ENCODE measurements at places on chromosomes 13 and 19. TPM values are rescaled to one million over a fixed set of nuclear protein-coding genes. Genes with fewer than 3 reads are reported as not detected.

Gene CGB1
- not detected for total RNA-seq

Gene VSTM2B
- not detected for total RNA-seq

GRCh38 chr19:55379174-55379573, 2.5 kb downstream of the TMEM190 start:
- no peak overlapping the region for H3K27ac ChIP-seq
- H3K4me1 ChIP-seq, result peaks cover 6% of the 10 kb centered on the region
- no peak overlapping the region for H3K4me3 ChIP-seq
- no peaks in the 10 kb centered on the region for H3K27me3 ChIP-seq
- no peaks in the 10 kb centered on the region for H3K36me3 ChIP-seq
- DNase-seq, result no peak

- no peak for DNase-seq
- H3K36me3 ChIP-seq, result no peaks in the 10 kb centered on the region
- H3K4me1 ChIP-seq, result no peaks in the 10 kb centered on the region
- no peaks in the 10 kb centered on the region for H3K27me3 ChIP-seq
- no peak overlapping the region for H3K27ac ChIP-seq
These were observed 471.0 kb downstream of the COG6 start for GRCh38 chr13:40126306-40127085.

DNA sequence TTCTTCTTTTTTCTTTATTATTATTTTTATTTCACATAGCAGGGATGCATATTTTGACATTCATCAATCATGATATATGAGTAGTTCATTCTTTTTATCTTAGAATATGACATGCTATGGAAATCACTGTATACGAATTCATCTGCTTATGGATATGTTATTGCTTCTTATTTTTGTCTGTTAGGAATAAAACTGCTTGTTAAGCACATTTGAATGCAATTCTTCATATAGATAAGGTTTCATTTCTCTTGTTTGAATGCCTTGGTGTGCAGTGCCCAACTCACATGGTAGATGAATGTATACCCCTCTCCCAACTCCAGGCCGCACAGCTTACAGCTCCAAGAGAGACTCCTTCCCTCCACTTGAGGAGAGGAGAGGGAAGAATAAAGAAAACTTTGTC, 11.3 kb downstream of the ZNF776 start:
- H3K4me1 ChIP-seq, result no peaks in the 10 kb centered on the region
- peaks cover 61% of the 10 kb centered on the region for H3K36me3 ChIP-seq
- H3K27ac ChIP-seq, result no peak overlapping the region
- no peak for DNase-seq
- H3K27me3 ChIP-seq, result no peaks in the 10 kb centered on the region

DNA sequence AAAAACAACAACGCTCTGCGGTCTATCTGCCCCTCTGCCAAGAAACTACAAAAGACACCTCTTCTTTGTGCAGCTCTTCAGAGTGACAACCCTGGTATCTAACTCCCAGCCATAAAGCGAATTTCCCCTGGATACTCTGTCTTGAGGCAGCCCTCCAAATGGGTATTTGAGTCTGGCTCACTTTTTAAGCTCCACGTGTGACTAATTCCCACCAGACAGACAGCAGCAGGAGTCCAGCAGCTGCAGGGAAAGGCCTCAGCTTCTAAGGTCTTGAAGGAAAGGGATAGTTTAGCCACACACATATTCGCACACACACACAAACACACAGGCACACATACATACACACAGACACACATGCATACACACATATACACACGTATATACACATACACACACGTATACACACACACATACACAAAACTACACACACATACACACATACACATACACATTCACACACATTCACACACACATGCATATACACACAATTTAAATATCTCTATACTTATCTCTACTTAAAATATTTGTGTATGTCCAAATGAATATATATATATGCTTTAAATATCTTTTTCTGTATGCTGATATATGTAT, 188.8 kb downstream of the TSHZ3 start:
- no peaks in the 10 kb centered on the region for H3K36me3 ChIP-seq
- no peak overlapping the region for H3K27ac ChIP-seq
- DNase-seq, result no peak

DNA sequence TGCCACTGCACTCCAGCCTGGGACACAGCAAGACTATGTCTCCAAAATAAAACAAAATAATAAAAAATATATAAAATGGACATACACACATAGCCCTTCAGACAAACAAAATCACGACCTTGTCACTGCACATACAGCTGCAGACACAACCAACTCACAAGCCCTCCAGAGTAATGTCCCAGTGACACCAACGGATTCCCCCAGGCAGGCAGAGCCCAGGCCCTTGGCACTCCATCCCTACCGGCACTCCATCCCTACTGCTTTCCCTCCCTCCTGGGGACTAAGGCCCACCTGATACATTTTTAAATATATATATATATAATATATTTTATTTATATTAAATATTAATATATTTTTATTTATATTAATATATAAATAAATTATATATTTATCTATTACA, 18.5 kb downstream of the ZNF101 start:
- no peak for DNase-seq
- no peak overlapping the region for H3K4me3 ChIP-seq
- no peak overlapping the region for H3K27ac ChIP-seq
- no peaks in the 10 kb centered on the region for H3K4me1 ChIP-seq

DNA sequence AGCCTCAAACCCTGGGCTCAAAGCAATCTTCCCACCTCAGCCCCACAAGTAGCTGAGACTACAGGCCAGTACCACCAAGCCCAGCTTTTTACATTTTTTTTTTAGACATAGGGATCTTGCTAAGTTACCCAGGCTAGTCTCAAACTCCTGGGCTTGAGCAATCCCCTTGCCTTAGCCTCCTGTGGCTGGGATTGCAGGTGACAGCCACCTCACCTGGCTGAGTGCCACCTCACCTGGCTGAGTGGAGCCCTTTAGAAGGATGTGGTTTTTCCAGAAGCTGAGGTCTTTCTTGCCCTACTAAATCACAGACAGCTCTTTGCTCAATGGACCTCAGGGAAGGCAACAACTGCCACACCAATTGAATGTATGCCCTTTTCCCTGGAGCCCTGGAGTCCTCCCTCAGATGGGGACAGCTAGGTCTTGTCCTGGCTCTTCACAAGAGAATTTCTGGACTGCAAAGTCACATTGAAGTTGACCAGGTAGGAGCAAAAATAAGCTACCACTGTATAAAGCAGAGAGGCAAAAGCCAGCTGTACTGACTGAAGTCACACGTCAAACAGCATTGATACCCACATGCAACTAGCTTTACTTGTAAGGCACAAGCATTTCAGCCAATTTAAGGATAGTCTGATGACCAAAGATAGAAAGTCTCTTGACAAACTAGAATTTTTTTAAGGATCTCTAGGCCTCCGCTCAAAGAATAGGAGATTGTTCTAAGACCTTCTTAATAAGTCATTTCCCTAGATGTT, 14.0 kb downstream of the PDX1 start:
- no peak for DNase-seq
- H3K4me1 ChIP-seq, result peaks cover 1% of the 10 kb centered on the region
- H3K4me3 ChIP-seq, result no peak overlapping the region
- H3K27me3 ChIP-seq, result peaks cover 5% of the 10 kb centered on the region
- no peaks in the 10 kb centered on the region for H3K36me3 ChIP-seq

DNA sequence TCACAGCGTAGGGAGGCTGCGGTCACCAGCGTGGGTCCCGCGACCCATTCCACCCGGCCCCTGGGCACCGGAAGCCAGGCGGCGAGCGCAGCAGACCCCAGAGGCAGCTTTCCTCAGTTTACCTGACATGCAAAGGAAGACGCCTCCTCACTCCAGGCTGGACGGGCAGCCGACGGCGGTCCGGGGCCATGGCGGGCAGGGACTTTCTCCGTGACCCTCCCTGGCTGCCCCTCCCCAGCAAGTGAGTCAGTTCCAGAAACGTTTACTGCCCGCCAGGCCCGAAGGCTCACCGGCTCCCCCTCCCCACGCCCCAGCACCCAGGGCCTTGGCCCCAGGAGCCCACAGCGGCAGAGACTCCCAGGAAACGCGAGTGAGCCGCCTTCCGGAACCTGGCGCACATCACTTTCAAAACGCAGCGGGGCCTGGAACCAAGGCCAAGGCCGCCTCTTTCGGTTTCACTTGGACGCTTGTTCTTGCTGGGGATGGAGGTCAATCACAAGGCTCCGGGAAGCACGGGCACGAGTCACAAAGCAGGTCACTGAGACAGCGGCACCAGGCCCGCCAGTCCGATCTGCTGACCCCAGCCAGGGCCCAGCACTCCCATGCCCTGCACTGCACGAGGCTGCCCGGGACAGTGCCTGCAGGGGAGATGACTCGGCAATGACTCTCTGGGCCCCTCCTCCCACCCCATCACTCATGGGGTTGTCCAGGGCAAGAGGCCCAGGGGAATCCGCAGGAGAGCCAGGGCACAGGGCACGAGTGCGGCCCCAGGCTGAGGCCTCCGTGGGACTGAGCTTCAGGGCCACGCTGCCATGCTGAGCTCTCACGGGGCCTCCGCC, 5.3 kb downstream of the SBNO2 start:
- H3K4me3 ChIP-seq, result peak overlapping the region; percentile 20
- DNase-seq, result no peak
- no peaks in the 10 kb centered on the region for H3K27me3 ChIP-seq
- H3K4me1 ChIP-seq, result peaks cover 65% of the 10 kb centered on the region
- peak overlapping the region; percentile 92 for H3K27ac ChIP-seq

DNA sequence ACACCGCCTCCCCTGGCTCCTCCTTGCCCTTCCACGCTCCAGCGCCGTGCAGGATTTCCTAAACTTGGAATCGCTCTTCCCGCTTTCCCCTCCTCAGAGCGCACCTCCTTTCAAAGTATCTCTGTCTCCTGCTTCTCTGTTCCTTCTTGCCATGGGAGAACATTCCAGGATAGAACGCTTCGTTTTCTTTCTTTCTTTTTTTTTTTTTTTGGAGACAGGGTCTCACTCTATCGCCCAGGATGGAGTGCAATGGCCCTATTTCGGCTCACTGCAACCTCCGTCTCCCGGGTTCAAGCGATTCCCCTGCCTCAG, 574 bp upstream of the XPO4 start:
- H3K27me3 ChIP-seq, result no peaks in the 10 kb centered on the region
- H3K36me3 ChIP-seq, result peaks cover 2% of the 10 kb centered on the region
- H3K4me3 ChIP-seq, result peak overlapping the region; percentile 94
- DNase-seq, result no peak
- H3K4me1 ChIP-seq, result peaks cover 16% of the 10 kb centered on the region
- no peak overlapping the region for H3K27ac ChIP-seq

- no peak overlapping the region for H3K27ac ChIP-seq
- no peak for DNase-seq
- no peaks in the 10 kb centered on the region for H3K27me3 ChIP-seq
- no peaks in the 10 kb centered on the region for H3K4me1 ChIP-seq
These were observed 17.8 kb downstream of the COL4A1 start for GRCh38 chr13:110289174-110289573.

Gene MISP3
- total RNA-seq, result 0.28 TPM

Gene CYP2S1
- 1.4 TPM for total RNA-seq

Gene URAD
- not detected for total RNA-seq

Gene CYP4F2
- total RNA-seq, result 7.7 TPM

- no peak for DNase-seq
- H3K4me3 ChIP-seq, result no peak overlapping the region
- no peaks in the 10 kb centered on the region for H3K4me1 ChIP-seq
- H3K36me3 ChIP-seq, result peaks cover 4% of the 10 kb centered on the region
- H3K27ac ChIP-seq, result no peak overlapping the region
These were observed 98.7 kb downstream of the DOCK9 start for GRCh38 chr13:98879127-98879520.

Gene SIGLECL1
- total RNA-seq, result not detected

DNA sequence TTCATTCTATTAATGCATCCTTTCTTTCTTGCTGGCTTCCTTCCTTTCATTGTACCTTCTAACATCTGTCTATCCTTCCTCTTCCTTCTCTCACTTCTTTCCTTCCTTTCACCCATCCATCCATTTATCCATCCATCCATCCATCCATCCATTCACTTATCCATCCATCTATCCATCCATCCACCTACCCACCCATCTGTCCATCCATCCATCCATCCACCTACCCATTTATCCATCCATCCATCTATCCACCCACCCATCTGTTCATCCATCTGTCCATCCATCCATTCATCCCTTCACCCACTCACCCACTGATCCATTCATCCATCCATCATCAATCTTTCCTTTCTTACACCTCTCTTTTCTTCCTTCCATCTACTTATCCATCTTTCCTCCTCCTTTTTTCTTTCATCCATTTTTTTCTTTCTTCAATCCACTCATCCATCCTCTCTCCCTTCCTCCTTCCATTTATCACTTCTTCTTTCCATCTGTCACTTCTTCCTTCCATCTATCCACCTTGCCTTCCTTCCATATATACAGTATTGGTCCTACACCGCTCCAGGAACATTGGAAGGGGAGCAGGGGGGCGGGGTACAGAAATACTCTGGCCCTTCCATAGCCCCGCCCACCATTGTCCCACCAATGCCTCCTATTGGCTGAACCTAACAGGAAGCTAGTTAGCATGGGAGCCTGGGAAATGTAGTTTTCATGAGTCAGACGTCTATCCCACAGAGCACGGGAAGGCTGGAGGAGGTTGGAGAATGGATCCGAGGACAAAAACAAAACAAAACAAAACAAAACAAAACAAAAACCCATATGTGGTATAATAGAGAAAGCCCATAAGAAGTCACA, 45.9 kb downstream of the MBD3L1 start:
- no peaks in the 10 kb centered on the region for H3K4me1 ChIP-seq
- H3K27me3 ChIP-seq, result no peaks in the 10 kb centered on the region
- DNase-seq, result no peak
- H3K4me3 ChIP-seq, result no peak overlapping the region
- H3K27ac ChIP-seq, result no peak overlapping the region

DNA sequence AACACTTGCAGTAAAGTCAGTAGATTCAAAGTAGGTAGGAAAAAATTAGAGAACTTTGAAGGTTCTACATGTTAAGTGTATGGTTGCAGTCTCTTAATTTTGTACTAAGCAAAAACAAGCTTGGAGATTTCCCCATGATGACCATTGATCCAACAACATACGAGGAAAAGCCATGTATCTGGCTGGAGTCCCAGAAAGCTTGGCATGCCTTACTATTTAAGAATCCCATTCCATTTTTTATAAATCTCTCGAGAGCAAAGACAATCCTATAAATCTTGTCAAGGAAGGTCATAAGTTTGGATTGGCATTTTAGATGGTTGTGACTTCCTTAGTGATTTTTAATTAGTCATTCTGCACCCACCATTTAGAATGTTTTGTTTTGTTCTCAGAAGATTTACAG, 495.9 kb downstream of the GPC5 start:
- no peaks in the 10 kb centered on the region for H3K4me1 ChIP-seq
- no peak overlapping the region for H3K4me3 ChIP-seq
- H3K27me3 ChIP-seq, result no peaks in the 10 kb centered on the region
- H3K27ac ChIP-seq, result no peak overlapping the region
- no peaks in the 10 kb centered on the region for H3K36me3 ChIP-seq
- DNase-seq, result no peak

- H3K36me3 ChIP-seq, result no peaks in the 10 kb centered on the region
- H3K4me1 ChIP-seq, result no peaks in the 10 kb centered on the region
- no peaks in the 10 kb centered on the region for H3K27me3 ChIP-seq
- no peak overlapping the region for H3K27ac ChIP-seq
These were observed 2.7 kb upstream of the ZNF43 start for GRCh38 chr19:21838646-21839045.

GRCh38 chr13:93496985-93497673, 270.5 kb downstream of the GPC6 start:
- no peak overlapping the region for H3K4me3 ChIP-seq
- H3K27me3 ChIP-seq, result no peaks in the 10 kb centered on the region
- no peak overlapping the region for H3K27ac ChIP-seq
- no peaks in the 10 kb centered on the region for H3K4me1 ChIP-seq

Gene NBEA
- total RNA-seq, result 3.5 TPM

All from liver (tissue), 10 donors.